ENCODE measurements at places on chromosomes 11 and 22. TPM values are rescaled to one million over a fixed set of nuclear protein-coding genes. Genes with fewer than 3 reads are reported as not detected.

The SCYL1 gene
- total RNA-seq: 84.1 TPM

The CBLIF gene
- not detected for total RNA-seq

The CHST1 gene
- 3.9 TPM for total RNA-seq

The PLEKHB1 gene
- total RNA-seq: not detected

The IRF7 gene
- total RNA-seq: 84.2 TPM

The RBFOX2 gene
- 79.6 TPM for total RNA-seq

The MRGPRE gene
- total RNA-seq: not detected

The HBG1 gene
- not detected for total RNA-seq

Data from mammary microvascular endothelial cell (primary cell).